ENCODE measurements at places on chromosomes 7 and 10. TPM values are rescaled to one million over a fixed set of nuclear protein-coding genes. Genes with fewer than 3 reads are reported as not detected.

CHST3 gene
- polyA plus RNA-seq, result 19.4 TPM

DNA sequence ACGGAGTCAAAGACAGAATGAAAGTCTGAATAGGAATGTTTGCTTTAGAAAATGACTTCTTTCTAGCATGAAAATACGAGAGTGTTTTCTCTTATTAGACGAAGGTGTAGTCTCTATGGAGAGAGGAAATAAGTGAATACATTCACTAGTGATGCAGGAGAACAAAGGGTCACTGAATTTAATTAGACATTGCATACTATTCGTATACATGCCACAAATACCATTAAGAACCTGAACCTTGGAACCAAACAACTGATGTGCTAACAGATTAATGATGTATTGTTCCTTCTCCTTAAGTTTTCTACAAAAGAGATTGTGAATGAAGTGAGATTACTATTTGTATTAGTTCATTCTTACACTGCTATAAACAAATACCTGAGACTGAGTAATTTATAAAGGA lies 10.3 kb downstream of the THAP5 start:
- no peak for DNase-seq

WEE2 gene
- polyA plus RNA-seq, result 0.33 TPM

DNA sequence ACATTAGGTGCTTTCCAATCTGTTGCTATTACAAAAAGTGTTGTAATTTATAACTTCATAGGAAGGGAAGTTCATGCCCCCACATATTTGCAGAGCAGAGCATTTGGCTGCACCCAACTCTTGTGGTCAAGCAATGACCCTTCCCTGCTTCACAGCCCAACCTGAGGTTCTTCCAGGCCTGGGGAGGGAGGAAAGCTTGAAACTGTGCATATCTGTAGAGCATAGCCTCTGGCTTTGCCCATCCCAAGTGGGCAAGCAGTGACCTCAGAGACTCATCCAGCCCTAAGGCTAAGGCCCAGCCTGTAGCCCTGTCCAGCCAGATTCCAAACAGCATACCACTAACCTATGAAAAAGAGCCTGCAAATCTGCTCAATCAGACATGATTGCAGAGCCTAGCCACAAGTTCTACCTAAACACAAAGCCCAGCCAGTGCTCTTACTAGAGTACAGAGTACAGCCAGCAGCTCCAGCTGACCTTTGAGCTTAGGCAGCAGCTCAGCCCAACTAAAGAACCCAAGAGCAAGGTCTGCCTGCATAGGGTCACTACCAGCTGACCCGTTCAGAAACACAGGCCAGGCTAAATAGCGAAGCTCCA lies 14.4 kb upstream of the GSTK1 start:
- no peak for DNase-seq

STYXL1 gene
- polyA plus RNA-seq, result 56.3 TPM

THAP5 gene
- polyA plus RNA-seq, result 34.9 TPM

ANLN gene
- polyA plus RNA-seq, result 30.3 TPM

GRM3 gene
- 0.28 TPM for polyA plus RNA-seq

UPK3BL2 gene
- 14.3 TPM for polyA plus RNA-seq

LBX1 gene
- not detected for polyA plus RNA-seq

PDGFA gene
- polyA plus RNA-seq, result 45.0 TPM

DNA sequence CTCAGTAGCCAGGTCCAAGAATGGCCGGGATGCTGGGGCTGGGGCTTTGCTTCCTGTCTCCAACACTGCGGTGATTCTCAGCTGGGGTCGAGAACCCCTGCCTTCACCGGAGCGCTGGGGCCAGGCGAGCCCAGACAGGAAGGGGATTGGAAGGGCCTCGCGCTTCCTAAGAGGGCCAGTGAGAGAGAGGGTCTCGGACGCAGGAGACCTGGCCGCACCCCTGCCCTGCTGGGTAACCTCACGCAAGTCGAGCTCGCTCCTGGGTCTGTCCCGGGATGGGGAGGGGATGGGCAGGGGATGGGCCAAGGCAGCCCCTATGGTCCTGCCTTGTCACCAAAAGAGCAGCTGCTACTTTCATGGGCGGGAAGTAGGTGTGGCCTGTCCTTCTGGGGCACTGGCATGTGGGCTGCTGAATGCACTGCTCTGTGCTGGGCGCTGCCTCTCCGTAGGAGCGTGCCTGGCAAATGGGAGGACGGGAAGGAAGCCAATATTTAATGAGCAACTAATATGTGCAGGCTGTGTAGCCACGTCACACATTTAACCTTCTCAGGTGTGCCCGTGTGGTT lies 20.0 kb downstream of the KCNK18 start:
- no peak for DNase-seq

- no peak for DNase-seq
Observed at GRCh38 chr10:80498833-80499741, 38.6 kb upstream of the SH2D4B start.

PRPS1L1 gene
- polyA plus RNA-seq, result not detected

DNA sequence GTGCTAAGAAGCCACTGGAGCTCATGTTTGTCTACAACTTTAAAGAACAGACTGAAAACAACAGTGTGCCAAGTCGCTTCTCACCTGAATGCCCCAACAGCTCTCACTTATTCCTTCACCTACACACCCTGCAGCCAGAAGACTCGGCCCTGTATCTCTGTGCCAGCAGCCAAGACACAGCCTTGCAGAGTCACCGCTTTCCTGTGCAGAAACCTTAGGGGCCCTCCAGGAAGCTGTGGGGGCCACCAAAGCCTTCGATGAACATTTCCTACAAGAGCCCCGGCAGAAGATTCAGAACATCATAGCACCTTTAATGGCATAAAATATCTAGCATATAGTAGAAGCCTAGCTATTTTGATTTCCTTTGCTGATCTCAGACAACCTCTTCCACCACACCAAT lies 88.0 kb upstream of the PRSS58 start:
- no peak for DNase-seq

Data from renal cortex interstitium (tissue), 15 donors.